Type B pancreatic cell (in vitro differentiated cells): ENCODE measurements at places on chromosomes 16 and 17. TPM values are rescaled to one million over a fixed set of nuclear protein-coding genes. Genes with fewer than 3 reads are reported as not detected.

NPIPB8 gene
- total RNA-seq: not detected in 2 replicates

PRSS27 gene
- total RNA-seq: 19.0 and 24.6 TPM in 2 replicates

RTN4RL1 gene
- total RNA-seq: 1.7 and 1.9 TPM in 2 replicates

CHD9NB gene
- 2.6 and 4.4 TPM in 2 replicates for total RNA-seq

CBX2 gene
- 21.6 and 72.0 TPM in 2 replicates for total RNA-seq

CCL23 gene
- not detected in 2 replicates for total RNA-seq

CX3CL1 gene
- 1.4 and 17.8 TPM in 2 replicates for total RNA-seq

SP6 gene
- 19.3 and 75.1 TPM in 2 replicates for total RNA-seq

KRTAP3-2 gene
- not detected in 2 replicates for total RNA-seq

RNF227 gene
- 3.3 and 3.8 TPM in 2 replicates for total RNA-seq

DNASE1L2 gene
- total RNA-seq: 0.57 and 2.6 TPM in 2 replicates
